ENCODE measurements at places on chromosomes 4 and X. TPM values are rescaled to one million over a fixed set of nuclear protein-coding genes. Genes with fewer than 3 reads are reported as not detected.

DNA sequence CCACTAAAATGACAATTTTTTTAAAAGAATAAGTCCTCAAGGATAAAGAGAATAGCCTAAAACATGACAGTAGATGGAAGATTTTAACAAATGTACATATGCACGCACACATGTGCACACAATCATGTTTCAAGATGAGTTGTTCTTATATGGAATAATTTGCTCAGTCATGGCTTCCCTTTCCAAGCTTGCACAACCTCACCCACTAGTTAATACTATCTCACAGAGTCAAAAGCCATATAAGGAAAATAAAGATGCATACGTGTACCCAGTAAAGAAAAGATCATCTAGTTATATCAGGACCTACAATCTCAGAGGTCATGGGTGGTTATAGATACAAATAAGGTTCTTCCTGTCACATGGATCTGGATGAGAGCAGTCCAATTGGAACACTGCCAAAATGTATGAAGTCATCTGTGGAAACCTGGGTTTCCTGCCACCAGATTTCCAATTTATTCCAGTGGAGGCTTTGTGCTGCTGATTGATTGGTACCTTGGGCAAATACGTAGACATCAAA lies 56.1 kb downstream of the FAM13A start:
- DNase-seq = no peak

GRCh38 chr4:7400671-7401298 lies 33.9 kb downstream of the PSAPL1 start:
- no peak for DNase-seq

- no peak for DNase-seq
Observed at GRCh38 chr4:123939621-123940020, 543.0 kb downstream of the SPRY1 start.

- DNase-seq = no peak
Observed at GRCh38 chr4:16155528-16156169, 70.6 kb downstream of the TAPT1 start.

DNA sequence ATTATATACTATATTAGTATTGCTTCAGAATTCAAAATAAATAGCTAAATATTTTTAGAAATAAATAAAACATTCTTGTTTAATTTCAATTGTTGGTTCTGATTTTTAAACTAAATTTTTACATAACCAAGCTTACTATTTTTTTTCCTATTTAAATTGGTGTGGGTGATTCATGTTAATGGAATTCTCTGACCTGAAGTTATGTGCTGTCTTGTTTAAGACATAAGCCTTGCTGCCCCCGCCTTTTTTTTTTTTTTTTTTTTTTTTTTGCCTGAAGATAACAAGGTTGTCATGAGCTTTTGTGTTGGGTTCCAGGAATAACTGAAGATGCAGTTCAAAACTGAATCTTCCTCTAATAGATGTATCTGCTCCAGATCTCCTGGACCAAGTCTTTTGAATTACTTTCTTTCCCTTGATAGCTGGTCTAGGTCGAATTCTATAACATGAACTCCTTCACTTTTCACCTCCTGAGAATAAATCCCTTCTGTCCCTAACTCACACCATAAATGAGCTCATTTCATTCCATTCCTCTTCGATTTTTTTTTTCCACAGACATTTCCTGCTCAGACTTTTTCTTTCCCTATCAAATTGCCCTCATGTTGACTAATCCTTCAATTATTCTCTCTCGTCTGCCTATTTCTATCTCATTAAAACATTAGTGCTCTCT lies 261.5 kb upstream of the FTHL17 start:
- no peak for DNase-seq

The NDUFC1 gene
- total RNA-seq = 46.9 TPM

GRCh38 chr4:126856906-126857305 lies 775.9 kb upstream of the INTU start:
- no peak for DNase-seq

- no peak for DNase-seq
Observed at GRCh38 chr4:142976482-142976881, 130.4 kb upstream of the INPP4B start.

The STAP1 gene
- 2.4 TPM for total RNA-seq

DNA sequence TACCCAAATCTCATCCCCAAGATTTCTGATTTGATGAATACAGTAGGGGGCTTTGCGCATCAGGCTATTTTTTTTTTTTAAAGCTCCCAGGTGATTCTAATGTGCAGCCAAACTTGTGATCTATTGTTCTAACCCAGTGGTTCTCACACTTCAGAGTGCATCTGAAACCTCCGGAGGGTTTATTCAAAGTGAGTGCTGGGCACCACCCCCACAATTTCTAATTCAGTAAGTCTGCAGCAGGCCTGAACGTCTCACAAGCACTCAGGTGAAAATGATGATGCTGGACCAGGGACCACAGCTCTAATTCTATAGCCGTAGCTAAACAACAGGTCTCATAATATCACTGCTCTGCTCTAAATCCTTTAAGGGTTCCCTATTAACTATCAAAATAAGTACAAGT lies 211.4 kb downstream of the FMR1NB start:
- DNase-seq = no peak

DNA sequence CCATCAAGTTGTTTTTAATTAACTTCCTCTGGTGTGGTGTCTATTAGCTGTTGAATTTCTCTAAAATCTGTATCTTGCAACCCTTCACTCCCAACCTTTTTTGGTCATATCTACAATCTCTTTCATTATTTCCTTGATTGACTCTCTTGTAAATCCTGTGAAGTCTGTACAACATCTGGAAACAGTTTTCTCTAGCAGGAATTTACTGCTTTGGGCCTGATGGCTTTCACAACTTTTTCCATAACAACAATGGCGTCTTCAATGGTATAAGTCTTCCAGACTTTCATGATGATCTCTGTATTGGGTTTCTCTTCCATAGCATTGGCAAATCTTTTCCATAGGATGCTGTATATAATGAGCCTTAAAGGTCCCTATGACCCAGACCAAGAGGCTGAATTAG lies 49.0 kb downstream of the TBC1D19 start:
- DNase-seq = no peak

- DNase-seq = no peak
Observed at GRCh38 chrX:70039758-70040157, 10.0 kb downstream of the AWAT2 start.

All from lung (tissue), 17 donors.